ENCODE measurements at places on chromosomes 11 and 22.

DNA sequence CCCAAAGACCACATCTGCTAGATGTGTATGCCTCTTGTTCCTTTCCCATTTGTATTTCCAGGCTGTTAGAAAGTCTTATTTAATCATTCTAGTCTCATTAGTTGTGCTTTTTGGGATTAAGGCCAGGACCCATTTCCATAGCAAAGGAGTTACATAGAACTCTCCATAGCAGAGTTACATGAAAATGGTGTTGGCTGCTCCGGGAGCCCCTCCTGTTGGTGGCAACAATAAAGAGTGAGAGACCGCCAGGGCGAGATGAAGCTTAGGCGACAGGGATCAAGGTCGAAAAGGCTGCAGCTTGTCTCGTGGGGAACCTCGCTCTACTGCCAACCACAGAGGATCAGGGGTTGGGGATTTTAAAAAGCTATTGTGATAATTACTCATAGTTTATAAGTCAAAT, 58.3 kb downstream of the GRIK4 start:
- DNase-seq = no peak

GRCh38 chr22:50209893-50210292, 9.1 kb downstream of the SELENOO start:
- DNase-seq = peak; percentile 67

- no peak for DNase-seq
Observed at GRCh38 chr11:104652996-104653395, 245.3 kb downstream of the CASP12 start.

DNA sequence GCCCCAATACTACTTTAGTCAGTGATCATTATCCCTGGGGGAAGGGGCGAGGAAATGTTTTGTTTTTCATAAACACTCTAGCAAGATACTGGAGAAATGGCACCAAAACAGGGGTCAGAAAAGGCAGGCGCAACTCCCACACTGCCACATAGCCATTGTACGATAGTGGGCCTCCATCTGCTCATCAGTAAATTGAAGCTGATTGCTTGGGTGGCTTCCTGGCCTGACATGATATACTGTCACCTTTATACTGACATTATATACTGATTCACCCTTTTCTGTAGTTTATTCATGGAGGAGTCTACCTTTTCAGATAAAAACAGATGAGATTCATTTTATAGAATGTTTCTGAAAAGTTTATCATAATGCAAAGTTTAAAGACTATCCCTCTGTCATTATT, 51.6 kb upstream of the CCDC34 start:
- no peak for DNase-seq

DNA sequence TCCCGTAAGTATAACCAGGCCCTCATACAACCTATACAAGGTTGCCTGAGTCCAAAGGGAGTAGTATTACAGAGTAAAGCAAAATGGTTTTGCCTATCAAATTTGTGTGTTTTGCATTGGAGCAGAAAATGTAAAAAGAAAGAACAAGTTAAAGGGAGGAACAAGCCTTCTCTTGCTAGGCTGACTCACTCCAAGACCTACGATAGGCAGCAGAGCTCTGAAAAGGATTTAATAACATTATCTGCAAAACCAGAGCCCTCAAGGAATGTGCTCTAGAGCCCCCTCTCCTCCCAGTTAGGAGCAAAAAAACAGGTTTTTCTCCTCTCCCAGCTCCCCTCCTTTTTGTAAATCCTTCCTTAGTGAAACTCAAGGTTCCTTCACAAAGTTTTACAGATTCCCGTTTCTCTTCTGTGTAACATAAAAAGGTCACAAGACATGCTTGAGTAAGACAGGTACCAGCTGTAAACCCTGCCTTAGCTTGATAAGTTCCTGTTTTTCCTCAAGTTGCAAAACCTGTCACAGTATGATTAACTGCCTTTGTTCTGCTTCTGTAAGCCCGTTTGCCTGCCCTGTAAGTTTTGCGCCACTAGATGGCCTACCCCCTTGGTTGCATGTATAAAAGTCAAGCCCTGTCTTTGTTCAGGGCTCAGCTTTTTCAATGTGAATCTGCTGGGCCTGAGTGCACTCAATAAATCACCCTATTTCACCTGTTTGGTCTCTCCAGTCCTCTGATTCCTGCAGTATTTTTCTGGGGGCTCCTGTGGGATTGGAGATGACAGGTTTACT, 498.2 kb downstream of the KCNA4 start:
- DNase-seq = no peak

DNA sequence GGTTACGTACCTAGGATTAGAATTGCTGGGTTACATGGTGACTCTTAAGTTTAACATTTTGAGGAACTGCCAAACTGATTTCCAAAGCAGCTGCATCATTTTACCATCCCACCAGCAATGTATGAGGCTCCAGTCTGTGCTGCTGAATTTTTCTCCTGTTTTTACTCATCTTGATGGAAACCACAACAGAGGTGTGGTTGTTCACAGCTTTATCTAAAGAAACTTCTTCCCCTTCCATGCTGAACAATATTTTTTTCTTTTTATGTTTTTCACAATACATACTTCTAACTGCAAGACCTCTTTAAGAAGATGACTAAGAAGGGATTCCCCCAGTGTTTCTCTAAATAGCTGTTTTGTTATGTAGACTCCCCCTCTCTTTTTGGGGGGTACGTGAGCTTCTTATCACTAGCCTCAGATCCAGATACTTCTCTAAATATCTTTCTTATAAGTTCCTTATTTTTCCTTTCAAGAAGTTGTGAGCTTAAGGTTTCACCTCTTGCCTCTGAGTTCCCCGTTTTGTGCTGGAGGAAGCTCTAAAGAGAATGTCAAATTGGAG, 24.0 kb downstream of the TCP11L1 start:
- no peak for DNase-seq

DNA sequence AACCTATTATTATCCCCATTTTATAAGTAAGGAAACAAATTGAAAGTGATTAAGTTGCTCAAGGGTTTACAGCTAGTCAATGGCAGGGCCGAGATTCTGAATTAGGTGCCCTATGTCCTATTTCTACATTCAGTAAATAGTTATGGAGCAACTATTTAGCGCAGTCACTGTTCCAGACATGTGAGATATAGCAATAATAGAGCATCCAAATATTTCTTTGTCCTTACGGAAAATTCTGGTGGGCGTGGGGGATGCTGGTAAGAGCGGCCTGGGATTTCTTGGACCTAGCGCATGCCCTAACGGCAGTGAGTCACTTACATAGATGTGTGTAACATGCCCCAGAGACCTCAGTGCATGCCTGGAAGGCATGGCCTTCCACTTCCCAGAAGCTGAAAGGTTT, 4.4 kb downstream of the DTX4 start:
- no peak for DNase-seq

- no peak for DNase-seq
Observed at GRCh38 chr11:30171661-30172060, 59.2 kb upstream of the FSHB start.

- DNase-seq = no peak
Observed at GRCh38 chr11:67279589-67280340, 9.3 kb upstream of the ANKRD13D start.

DNA sequence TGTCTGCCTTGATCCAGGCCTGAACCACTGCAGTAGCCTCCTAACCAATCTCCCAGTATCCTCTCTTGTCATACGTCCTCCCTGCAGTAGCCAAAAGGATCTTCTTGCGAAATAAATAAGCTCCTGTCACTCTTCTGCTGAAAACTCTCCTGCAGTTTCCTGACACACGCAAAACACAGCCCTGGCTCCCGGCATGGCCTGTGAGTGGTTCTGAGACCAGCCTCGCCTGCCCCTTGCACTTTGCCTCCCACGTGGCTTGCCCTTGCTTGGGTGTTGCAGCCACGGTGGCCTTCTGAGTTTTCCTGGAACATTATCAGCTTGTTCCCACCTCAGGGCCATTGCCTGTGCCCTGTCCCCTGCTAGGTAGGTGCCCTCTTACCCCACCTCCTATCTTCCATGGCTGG, 7.2 kb downstream of the ZC3H7B start:
- peak; percentile 64 for DNase-seq

GRCh38 chr11:83502041-83502440, 215.9 kb upstream of the CCDC90B start:
- DNase-seq = no peak

DNA sequence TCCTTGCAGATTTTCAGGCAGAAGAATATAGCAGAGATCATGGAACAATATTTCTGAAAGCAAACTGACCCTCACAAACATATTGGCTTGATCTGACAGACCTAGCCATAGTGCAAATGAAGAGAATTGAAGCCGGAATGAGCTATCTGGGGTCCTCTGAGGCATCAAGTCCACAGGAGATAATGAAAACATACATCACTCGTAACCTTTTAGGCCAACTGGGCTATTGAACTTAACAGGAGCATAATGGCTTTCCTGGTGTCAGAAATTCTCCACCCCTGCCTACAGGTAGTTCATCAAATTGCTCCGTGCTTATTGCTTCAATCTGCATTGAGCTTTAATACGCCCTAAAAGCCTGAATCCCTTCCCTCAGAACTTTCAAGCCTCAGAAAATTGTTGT, 1414.6 kb upstream of the TENM4 start:
- no peak for DNase-seq

GRCh38 chr11:118341815-118342489, 553 bp downstream of the CD3D start:
- DNase-seq = no peak

DNA sequence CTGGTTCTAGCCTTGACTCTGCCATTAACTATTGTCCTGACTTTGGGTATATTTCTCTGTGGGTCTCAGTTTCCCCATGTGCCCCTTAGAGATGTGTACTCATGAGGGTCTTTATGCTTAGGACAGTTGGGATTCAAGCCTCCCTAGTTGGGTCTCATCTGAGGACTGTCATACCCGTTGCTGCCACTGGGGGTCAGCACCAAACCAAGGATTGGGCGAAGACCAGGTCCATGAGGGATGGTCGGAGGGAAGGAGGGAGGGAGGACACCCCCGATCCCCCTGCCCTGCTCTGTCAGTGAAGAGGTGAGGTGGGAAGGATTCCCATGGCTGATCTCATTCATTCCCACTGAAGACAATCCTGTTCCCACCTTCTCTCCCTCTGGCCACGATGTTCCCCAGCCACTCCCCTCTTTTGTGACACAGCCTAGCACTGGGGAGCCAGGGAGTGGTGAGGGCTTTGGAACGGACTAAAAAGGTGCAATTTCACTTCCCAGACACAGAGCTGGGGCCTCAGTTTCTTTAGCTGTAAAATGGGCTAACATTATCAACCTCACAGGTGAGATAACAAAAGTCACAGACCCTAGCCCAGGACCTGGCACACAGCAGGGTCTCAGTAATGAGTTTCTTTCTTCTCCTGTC, 12.4 kb upstream of the KLHL35 start:
- peak; percentile 86 for DNase-seq

DNA sequence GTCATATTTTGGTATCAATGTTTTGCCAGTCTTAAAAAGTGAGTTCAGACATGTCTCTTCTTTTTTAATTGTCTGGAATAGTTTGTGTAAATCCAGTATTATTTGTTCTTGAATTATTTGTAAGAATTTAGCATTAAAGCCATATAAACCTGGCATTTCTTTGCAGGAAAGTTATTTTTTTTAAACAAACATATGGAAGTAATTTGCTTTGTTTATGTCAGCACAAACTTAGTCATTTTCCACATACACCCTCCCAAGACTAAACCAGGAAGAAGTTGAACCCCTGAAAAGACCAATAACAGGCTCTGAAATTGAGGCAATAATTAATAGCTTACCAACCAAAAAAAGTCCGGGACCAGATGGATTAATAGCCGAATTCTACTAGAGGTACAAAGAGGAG, 9.1 kb upstream of the CCDC81 start:
- no peak for DNase-seq

DNA sequence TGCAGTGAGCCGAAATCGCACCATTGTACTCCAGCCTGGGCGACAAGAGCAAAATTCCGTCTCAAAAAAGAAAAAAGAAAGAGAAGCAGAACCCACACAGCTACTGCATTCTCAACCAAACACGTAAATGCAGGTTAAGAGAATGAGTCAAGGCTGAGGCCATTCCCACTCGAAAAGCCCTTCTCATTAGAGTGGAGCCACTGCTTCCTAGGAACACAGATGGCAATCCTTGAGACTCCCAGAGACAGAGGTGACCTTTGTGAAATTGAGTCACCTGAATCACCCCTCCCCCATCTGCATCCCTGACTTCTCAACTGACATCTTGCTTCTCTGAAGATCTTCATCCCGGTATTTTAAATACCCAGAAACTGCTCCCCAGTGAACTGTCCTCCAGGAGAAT, 8.2 kb downstream of the PACSIN2 start:
- no peak for DNase-seq

- no peak for DNase-seq
Observed at GRCh38 chr11:7348432-7349304, 97.0 kb downstream of the SYT9 start.

- no peak for DNase-seq
Observed at GRCh38 chr11:10693509-10694081, at the start of gene IRAG1. Gene IRAG1, minus strand, starts transcription at chr11:10693755. Its CDS starts 153 bp downstream, at chr11:10693602.

GRCh38 chr22:49449377-49449776, 378.3 kb downstream of the BRD1 start:
- DNase-seq = no peak

GRCh38 chr11:35792148-35792845, 129.7 kb downstream of the TRIM44 start:
- no peak for DNase-seq

- DNase-seq = no peak
Observed at GRCh38 chr11:76005756-76006155, 190.7 kb downstream of the UVRAG start.

DNA sequence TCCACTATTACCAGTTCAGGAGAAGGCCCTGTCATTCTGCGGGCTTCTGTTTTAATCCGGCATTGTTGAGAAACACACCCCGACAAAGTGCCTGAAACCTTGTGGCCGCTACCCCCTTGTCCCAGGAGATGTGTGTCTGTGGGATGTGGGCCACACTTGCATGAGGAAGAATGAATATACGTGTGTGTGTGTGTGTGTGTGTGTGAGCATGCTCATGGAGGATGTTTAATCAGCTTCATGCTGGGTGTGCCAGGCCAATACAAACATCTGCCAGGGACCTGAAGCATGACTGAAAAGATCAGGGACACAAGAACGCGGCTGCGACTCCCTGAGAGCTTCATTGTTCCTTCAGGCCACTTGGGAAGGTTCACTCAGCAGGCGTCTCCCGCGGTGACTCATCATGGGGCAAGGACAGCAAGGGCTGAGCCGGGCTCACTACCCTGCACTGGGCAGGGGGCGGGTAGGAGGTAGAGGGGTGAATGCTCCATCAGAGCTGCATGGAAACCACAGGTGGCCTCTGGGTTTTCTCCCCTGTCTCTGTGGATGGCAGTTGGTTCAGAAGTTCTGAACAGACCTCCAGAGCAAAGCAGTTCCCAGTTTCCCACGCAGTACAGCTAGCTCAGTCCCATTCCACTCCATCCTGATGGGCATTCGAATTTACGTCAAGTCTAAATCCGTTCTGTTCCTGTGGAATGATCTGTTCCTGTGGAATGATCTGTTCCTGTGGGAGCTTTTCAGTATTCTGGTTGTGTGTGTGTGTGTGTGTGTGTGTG, 7.0 kb upstream of the MALAT1 start:
- DNase-seq = no peak
